Stimulated activated CD8-positive, alpha-beta memory T cell treated with anti-CD3 and anti-CD28 coated beads, Interleukin-4, amount 100 ng/mL, for 1 hour (primary cell): ENCODE measurements at places on chromosomes 1 and 21.

DNA sequence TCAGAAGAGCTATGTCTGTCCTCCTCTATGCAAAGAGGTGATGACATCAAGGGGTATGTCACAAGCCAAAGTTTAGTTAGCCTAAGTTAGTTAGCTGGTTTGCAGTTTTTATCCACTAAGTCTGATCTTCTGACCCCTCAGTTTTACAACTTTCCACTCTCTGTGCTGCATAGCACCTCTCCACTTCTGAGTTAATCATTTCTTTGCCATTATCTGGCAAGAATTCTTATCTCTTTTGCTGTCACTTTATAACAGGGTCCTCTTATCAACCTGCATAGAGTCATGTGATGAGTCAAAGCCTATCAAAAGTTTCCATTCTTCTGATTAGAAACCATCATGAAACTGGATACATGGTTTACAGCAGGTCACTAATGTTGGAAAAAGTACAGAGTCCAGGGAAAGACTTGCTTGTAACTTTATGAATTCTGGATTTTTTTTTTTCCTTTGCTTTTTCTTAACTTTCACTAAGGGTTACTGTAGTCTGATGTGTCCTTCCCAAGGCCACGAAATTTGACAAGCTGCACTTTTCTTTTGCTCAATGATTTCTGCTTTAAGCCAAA, at the start of gene NR5A2:
NR5A2 (plus strand) TSS at position 447 of the 560 bp plus-strand sequence. CDS start 138 bp downstream, outside the sequence.
- DNase-seq, result no peak

GRCh38 chr1:232965124-232965911, 14.9 kb downstream of the NTPCR start:
- DNase-seq, result no peak

GRCh38 chr1:52192436-52192835, 50.5 kb downstream of the ZFYVE9 start:
- no peak for DNase-seq

DNA sequence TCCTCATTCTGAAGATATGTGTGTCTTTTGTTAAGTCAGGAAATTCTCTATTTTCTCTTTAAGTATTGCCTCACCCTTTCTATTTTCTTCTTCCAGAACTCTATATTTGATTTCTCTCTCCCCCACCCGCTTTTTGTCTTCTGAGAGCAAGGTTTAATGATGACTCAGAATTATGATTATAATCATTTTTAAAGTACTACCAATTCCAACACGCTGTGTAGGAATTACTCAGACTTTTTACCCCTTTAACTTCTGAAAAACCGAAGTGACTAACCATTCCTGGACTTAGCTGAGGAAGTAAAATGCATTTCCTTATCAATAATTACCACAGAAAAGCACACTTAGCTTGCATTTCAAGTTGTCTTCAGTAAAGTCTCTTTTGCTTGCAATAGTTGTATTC, 20.8 kb upstream of the SCYL3 start:
- no peak for DNase-seq

DNA sequence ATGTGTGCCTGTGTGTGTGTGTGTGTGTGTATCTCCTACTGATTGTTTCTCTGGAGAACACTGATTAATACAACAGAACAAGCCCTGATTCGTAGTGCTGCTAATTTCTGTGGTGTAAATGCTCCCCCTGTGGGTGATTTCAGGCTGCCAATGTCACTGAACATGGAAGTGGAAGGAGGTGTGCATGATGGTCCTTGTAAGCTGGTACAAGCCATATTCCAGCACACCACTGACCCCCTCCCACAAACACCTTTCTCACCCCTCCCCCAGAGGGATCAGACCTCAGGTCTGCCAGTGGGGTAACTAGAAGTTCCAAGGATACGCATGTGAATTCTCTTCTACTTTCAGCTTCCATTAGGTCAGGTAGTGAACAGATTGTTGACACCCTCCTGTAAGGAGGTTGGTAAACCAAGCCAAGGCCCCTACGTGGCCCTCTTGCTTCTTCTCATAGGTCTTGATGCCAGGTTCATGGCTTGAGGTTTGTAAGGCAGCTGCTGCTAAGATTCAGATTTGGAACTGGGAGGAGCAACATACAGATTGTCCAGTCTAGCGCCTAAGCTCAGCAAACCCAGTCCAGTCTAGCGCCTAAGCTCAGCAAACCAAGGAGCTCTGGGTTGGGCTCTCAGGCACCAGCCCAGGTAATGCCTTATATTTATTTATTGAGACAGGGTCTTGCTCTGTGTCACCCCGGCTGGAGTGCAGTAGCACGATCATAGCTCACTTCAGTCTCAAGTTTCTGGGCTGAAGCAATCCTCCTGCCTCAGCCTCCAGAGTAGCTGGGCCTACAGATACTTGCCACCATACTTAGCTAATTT, 38.7 kb downstream of the DHCR24 start:
- DNase-seq, result no peak

DNA sequence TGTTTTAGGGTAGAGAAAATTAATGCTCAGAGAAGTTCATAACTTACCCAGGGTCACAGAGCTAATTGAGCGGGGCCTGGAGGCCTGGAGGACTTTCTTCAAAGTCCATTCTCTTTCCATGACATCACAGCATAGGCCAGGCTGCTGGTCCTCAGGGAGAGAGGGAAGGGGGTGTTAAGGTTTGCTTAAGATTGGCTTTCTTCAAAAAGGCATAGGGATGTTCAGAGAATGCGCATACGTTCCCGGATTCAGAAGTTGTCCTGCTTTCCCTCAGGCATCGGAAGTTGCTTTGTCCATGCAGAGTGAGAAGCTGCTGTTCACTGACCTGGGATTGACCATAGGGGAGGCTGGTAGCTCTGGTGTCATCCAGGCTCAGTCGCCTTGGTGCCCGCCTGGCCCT, 25.0 kb downstream of the RASSF5 start:
- no peak for DNase-seq

DNA sequence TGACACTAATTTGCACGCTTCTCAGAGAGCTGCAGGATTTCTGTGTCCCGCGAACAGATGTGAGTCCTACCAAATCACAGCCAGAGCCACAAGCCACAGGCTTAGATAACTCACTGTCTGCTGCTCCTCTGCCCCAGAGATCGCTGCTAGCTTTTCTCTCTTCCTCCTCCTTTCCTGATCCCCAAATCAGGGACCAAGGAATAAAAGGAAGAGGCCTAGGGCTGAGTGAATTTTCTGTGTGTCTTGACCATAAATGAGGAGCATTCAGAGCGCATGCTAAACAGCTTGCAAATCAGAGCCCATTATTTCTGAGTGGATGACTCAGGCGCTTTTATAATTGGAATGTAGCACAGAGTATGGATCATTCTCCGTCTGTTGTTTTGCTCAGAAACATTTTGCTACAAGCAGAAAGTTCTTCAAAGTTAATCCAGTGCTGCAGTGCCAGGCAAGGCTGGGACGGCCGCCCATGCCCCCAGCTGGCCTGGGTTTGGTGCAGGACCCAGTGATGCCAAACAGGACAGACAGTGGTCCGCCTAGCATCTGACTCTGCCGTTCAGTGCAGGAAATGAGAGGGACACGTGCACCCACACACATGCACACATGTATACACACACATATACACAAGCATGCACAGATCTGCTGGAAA, 38.2 kb downstream of the KCNAB2 start:
- no peak for DNase-seq

- DNase-seq, result no peak
These were observed 24.2 kb upstream of the SUMO3 start for GRCh38 chr21:44842087-44842486.

- DNase-seq, result no peak
These were observed 93.9 kb upstream of the TSPAN2 start for GRCh38 chr1:115183158-115183557.
